ENCODE measurements at places on chromosomes 16 and 17. TPM values are rescaled to one million over a fixed set of nuclear protein-coding genes. Genes with fewer than 3 reads are reported as not detected.

Gene PDIA2
- total RNA-seq = 0.81 TPM

Gene ADPRM
- total RNA-seq = 13.9 TPM

Gene CHD9NB
- 0.55 TPM for total RNA-seq

Gene LRRC37A
- total RNA-seq = 1.2 TPM

Gene PIPOX
- 11.0 TPM for total RNA-seq

GRCh38 chr16:17607609-17608008 is 136.8 kb upstream of the XYLT1 start:
- no peak for DNase-seq

GRCh38 chr17:35705705-35706104 is 25.7 kb upstream of the RASL10B start:
- DNase-seq = no peak

DNA sequence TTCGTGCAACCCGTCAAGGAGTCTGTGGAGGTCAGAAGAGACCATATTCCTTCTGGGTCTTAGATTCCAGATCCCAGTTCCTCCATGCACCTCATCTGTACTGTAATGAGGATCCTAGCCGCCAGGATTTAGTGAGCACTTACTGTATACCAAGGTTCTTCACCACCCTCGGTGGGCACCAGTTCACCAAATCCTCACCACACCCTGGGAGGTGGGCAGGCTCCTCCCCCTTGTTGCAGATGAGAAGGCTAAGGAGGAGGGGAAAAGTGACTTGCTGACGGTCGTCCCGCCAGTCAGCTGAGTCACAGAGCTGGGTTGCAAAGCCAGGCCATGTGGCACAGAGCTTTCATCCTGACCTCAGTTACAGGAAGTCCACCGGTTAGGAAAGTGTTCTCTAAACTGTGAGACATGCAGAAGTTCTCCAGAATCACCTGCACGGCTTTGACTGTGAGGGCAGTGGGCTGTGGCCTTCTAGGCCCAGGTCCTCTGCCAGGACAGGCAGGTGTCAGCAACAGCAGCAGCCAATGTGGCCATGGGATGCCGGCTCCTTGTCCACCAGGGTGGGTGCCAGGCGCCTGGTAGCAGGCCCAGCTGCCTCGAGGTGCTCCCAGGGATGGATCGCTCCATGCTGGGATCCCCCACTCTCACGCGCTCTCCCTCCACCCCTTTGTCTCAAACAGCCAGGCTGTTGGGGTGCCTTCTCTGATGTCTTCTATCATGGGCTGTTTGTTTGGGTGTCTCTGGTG is 240.3 kb upstream of the GSE1 start:
- peak; percentile 83 for DNase-seq

DNA sequence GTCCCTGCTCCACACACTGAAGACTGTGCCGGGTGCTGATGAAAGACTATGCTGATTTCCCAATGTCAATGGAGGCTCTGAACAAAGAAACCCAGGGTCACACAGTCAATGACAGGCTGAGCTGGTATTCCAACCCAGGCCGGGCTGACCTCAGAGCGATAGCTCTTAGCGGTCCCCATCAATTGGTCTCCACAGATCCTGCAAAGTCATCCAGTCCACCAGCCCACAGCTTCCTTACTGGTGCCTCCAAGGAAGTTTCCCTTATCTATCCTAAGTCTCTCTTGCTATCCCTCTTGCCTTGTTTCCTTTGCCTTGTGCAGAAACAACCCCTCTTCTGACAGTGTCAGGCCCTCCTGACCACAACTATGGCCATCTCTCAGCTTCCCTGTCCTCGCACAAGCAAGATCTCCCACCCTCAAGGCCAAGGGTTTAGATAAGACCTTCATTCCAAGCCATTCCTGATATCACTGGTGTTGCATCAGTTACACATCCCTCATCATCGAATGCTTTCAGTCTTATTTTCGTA is 52.7 kb upstream of the KSR1 start:
- no peak for DNase-seq

Measured in sigmoid colon (tissue), 7 donors.